Endothelial cell of coronary artery (primary cell): ENCODE measurements at places on chromosomes 1 and 21. TPM values are rescaled to one million over a fixed set of nuclear protein-coding genes. Genes with fewer than 3 reads are reported as not detected.

The SIM2 gene
- total RNA-seq, result under 0.01 TPM in 1 of 2 replicates, not detected in the other

The RHCE gene
- total RNA-seq, result 0.09 and 0.19 TPM in 2 replicates

The FH gene
- 73.2 and 88.2 TPM in 2 replicates for total RNA-seq

The HSD3B1 gene
- not detected in 2 replicates for total RNA-seq

The TMEM222 gene
- 22.1 and 27.0 TPM in 2 replicates for total RNA-seq
